Stimulated activated CD8-positive, alpha-beta memory T cell treated with anti-CD3 and anti-CD28 coated beads, Interleukin-15, amount 100 ng/mL, for 24 hours (primary cell): ENCODE measurements at places on chromosomes 11 and 22.

GRCh38 chr22:22856885-22857606, 30.6 kb upstream of the IGLL5 start:
- no peak for DNase-seq

DNA sequence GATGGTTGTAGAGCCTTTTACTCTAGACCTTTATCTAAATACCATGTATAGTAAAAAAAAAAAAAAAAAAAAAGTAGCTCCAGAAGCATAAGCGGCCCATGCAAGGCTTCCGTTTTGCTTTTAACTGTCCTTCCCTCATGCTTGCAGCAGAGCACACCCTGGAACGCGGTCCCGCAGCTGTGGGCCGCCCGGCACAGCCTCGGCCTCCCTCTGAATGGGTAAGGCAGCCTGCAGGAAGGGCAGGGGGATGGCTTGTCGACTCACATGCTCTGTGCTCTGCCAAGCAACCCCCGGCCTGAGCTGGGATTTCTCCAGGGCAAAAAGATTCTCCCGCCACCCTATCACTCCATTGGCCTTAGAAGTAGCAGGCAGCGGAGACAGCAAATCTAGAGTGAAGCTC, 101.4 kb upstream of the BID start:
- DNase-seq, result no peak

- DNase-seq, result no peak
These were observed 4.1 kb downstream of the KCNQ1 start for GRCh38 chr11:2448661-2449547.

GRCh38 chr11:17792161-17792560, 57.6 kb downstream of the KCNC1 start:
- DNase-seq, result no peak

DNA sequence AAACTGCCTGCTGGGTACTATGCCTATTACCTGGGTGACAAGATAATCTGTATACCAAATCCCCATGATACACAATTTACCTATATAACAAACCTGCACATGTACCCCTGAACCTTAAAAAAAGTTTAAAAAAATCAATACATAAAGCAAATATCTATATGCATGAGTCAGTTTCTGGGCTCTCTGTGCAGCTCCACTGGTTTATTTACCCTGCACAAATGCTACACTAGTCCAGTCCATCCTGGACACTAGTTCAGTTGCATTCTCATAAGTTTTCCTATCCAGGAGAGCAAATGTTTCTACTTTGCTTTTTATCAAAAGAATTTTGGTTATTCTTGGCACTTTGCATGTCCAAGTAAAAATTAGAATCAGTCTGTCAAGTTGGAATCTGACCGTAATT, 99.8 kb upstream of the OLFML1 start:
- DNase-seq, result no peak

DNA sequence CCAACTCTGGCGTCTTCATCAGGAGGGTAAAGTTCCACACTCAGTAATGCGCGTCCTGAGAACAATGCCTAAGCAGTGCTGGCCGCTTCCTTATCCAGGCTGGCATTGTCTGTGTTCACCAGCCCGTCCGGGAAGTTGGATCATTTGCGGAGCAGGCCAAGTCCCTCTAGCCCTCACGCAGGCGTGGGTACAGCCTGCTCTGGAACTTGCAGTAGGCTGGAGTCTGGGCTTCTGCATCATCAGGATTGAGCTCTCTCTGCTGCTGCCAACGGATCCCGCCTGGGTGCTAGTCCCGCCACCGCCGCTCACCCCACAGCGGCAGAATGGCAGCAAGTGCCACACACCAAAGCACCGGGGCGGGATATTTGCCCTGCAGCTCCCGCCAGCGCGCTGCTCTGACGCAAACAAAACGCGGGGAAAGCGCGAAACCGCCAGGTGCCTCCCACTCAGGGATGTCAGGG, 29.0 kb downstream of the GLYATL1 start:
- DNase-seq, result no peak

- no peak for DNase-seq
These were observed 44.5 kb downstream of the SC5D start for GRCh38 chr11:121337078-121337477.

DNA sequence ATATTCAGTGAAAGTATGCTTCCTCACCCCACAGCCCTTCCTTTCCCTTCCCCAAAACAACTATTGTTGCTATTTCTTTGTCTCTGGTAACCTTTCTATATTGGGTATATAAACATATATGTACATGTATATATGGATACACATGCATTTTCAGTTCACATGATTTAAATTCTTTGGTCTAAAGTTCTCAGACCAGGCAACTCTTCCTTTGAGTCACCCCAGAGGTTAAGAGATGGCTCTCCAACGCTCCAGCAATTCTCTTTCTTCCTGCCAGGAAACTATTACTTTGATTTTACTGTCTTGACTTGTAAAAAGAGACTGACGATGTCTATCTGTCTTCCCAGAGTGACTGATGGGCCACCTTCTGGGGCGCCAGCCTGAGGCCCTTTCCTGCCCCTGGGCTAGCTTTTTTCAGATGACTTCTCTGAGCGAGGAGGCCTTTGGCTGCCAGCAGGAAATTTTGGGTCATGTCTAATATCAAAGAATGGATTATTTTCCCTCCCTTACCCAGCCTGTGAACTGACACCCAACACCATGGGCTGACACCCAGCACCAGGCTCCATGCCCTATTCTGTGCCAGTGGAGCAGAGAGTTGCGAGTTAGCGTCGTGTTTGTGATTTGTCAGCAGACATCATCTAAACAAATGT, 14.4 kb upstream of the ST3GAL4 start:
- no peak for DNase-seq

- no peak for DNase-seq
These were observed 67.7 kb downstream of the NXPE2 start for GRCh38 chr11:114746013-114746412.

- DNase-seq, result no peak
These were observed 327.0 kb downstream of the ETS1 start for GRCh38 chr11:128260398-128260797.

GRCh38 chr11:27462543-27462942, 10.0 kb downstream of the LGR4 start:
- no peak for DNase-seq

DNA sequence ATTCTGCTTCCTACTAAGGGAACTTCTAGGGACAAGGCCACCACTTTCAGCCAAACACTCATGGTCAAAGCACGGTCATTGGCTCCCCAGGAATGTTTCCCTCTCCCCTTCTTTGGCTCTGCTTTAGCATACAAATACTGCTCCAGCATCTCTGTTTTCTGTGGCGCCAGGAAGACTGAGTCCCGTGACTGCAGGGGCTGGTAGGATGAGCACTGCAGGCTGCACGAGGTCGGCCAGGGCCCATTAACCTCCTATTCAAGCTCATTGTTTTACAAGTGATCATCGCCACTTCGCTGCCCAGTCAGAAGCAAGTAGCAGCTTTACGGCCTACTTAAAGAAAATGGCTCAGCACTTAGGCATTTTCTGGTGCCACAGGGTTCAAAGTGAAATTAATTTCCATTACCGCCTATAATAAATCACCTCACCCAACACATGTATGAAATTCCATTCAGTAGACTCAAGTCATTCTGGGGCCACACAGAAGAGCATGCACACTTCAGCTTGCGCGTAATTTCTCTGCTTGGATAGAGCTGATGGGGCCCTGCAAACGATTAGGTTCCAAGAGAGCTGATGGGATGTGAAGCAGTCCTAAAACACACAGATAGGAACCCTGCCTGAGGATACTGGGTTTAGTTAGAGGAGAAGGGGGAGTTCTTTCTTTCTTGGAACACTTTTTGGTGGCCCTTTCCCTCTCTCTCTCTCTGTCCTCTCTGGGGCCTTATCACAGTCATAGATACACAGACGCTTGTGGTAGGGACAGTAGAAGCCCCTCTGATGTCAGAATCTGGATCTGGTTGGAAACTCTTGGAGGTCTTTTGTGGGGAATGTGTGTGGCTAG, 173.7 kb downstream of the KIF18A start:
- no peak for DNase-seq

DNA sequence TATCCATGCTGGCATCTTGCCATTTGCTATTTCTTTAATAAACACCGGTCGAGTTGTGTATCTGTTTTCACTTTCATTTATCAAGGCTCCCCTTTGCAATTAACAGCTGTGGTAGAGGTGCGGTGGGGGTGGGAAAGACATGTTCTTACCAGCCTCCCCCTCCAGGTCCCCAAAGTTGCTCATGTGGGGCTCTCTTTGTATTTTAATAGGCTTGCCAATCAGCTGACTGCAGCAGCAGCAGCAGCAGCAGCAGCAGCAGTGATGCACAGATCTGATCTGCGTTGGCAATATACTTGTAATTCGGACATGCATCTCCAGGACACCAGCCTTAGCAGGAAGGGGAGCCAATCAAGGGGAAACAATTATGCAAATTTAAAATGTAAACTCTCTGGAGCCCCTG, 40.3 kb upstream of the E2F8 start:
- no peak for DNase-seq

- no peak for DNase-seq
These were observed 36.9 kb upstream of the CCND1 start for GRCh38 chr11:69604055-69604454.

GRCh38 chr11:110174645-110175310, 81.6 kb downstream of the ZC3H12C start:
- no peak for DNase-seq

- DNase-seq, result no peak
These were observed 5.2 kb downstream of the SCYL1 start for GRCh38 chr11:65530157-65530496.
